ENCODE measurements at places on chromosomes 1 and 21.

GRCh38 chr1:91537281-91537986 is 36.8 kb downstream of the CDC7 start:
- no peak for DNase-seq

DNA sequence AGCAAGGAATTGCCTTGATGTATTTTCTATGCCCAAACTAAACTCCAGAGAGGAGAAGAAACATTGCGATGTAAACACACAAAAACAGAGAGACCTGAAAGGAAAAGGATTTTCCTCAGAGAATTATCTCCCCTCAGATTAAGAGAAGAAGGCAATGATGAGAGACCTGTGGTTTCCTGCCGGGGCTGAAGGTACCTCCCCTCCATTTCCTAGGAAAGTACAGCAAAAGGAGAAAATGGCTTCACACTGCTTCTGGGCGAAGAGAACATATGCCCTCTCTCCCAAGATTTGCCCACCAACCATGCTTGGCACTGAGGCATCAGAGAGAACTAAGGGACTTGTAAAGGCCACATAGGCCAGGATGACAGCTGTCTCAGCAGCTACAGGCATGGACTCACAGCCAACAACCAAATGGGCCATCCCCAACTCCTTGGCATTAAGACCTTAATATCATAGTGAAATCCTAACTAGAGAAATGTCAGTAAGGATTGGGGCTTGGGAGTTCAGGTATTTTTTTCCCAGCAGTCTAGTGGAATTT is 523.0 kb downstream of the PTPRC start:
- DNase-seq: peak; percentile 8

DNA sequence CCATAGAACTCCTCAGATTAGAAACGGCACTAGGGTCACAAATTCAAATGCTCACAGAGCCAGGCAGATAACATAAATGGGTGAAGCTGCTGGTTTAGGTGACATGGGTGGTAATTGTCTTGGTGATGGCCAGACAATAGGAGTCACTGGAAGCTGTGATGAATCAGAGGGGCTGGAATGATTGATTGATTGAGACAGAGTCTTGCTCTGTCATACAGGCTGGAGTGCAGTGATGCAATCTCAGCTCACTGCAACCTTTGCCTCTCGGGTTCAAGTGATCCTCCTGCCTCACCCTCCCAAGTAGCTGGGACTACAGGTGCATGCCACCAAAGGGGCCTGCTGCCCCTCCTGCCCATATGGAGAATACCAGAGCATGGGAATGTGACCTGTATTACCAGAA is 63.0 kb downstream of the HIVEP3 start:
- no peak for DNase-seq

- no peak for DNase-seq
Measured at GRCh38 chr1:207282496-207283380, 38.7 kb upstream of the CD55 start.

GRCh38 chr1:12447307-12447706 is 170.7 kb downstream of the DHRS3 start:
- no peak for DNase-seq

- DNase-seq: no peak
Measured at GRCh38 chr1:151819976-151820623, 11.5 kb downstream of the RORC start.

- no peak for DNase-seq
Measured at GRCh38 chr1:184241446-184241845, 145.4 kb upstream of the C1orf21 start.

DNA sequence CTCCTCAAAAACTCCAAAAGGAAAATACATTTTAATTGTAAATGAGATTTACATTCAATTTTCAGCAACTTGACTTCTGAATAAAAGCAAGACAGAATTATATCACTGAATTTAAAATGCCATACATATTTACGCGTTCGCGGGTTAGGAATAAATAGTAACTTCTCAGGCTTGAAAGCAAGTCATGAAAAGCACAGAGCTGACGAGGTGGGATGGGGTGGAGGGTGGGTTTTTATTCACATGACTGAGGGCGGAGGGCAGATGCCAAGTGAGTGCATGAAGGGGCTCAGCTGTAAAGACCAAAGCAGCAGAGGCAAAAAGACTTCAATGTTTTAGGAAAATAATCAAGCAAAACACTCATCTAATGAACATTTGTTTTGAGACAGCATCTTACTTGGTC is 5.7 kb downstream of the CEP104 start:
- no peak for DNase-seq

DNA sequence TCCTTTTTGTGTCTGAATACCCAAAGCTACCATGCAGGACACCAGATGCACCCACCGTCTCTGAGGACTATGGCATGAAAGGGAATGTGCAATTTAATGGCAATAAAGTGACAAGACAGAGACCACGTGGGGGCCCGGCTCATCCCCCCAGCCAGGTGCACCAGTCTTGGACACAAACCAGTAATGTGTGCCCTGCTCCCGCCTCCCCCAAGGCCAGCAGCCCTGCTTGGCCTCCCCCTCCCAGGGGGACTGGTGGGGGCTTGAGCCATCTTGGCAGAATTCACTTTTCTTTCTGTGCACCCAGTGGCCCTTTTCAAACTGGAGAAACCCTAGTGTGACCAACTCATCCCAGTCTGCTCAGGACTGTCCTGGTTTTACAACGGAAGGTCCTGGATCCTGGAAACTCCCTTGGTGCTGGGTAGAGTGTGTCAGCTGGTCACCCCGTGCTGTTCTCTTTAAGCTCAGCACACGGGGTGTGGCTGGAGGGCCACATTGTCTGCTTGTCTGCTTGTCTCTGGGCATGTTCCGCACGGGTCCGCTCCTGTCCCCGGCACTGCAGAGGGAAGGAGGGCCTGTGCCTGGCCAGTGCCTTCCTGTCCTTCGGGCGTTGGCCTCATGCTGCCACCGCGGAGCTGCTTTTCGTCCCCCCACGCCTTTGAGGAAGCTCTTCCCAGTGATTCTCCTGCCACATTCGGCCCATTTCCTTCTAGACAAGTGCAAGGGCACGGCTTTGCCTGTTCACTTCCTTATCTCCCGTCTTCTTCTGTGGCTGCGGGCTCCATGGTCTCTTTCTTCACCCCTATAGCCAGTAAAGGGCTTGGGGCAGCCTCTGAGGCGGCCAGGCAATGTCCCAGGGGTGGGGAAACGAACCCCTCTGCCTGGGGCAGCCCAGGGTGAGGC is 45.8 kb upstream of the TTC34 start:
- peak; percentile 33 for DNase-seq

- no peak for DNase-seq
Measured at GRCh38 chr1:158286487-158286886, 3.2 kb upstream of the CD1C start.

DNA sequence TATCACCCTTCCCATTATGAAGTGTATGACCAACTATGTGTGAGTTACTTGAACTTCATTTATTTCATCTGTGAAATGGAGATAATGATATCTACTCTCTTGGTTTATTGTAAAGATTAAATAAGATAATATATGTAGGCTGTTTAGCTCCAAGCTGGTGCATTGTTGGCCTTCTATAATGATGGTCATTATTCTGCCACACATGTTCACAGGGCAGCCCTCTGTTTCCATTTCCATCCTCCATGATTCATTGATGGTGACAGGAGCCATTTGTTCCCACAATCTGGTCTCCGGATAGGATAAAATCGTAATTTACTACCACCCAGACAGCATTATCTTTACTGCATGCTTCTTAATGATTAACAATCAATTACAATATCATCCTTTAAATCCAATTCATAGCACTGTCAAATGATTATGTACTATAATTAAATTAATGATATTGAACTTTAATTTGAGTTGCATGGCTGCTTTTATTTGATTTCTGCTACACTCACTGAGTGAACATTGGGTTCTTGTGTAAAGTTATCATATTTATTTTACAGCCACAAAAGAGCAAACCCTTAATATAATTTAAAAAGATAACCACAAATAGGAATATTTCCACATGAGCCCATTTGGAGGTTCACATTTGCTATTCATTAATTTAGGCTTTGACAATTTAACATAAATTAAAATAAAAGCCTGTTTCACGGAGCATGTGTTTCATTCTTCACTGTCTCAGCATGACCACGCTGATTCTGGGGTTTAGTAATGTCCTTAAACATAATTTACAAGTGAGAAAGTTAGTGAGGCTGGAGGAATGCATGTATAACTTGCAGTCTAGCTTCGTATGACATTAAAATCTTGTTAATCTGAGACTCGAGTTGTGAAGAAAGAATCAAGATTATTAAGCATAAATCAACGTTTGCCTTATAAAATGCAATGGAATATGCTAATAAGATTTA is 596.4 kb upstream of the ZRANB2 start:
- no peak for DNase-seq

- DNase-seq: no peak
Measured at GRCh38 chr1:203354246-203354645, 3.3 kb upstream of the FMOD start.

- no peak for DNase-seq
Measured at GRCh38 chr1:170661646-170662411, 2.1 kb upstream of the PRRX1 start.

DNA sequence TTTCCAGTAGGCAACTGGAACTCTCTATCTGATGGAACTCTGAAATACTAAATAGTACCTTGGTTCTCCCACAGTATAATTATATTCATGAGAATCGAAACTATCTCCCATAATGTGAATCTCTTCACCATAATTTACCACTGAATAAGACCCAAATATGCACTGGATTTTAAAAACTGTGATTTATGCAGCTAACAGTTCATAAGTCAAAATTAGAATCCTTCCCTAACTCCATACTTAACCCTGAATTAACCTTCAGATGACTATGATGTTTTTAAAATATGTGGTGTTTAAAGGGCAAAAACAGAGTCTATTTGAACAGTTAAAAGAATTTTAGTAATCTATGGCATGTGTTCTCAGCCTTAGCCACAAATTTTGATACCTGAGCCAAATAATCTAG is 22.9 kb upstream of the SLC44A3 start:
- DNase-seq: no peak

DNA sequence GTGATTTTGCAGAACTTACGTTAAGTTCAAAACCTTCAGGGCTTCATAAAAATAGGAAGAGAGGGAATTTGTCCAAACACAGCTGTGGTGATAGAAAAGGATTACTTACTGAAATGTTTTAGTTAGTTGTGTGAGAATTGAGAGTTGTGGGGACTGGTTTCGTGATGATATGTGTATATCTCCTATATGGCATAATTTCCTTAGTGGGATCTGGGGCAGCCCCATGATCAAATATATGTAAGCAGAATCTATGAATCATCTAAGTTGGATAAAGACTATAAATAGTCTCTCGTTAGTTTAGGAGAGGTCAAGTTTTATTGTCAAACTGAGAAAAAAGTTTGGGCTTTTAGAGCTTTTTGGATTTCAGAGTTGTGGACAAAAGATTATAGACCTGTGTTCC is 14.9 kb downstream of the MTR start:
- no peak for DNase-seq

DNA sequence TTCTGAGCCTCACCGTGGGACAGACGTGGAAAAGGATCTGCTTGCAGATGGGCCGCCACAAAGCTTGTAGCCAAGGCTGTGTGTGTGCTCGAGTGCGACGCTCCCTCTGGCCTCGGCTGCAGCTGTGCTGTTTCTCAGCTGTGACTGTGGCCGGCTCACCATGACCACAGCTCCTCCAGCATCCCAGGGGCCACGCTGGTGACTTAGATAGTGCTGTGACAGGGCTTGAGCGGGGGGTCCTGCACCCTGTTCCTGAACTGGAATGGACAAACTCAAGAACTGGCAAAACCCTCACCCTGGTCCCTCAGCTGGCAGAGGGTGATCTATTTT is 17.4 kb upstream of the ACTRT2 start:
- DNase-seq: no peak

DNA sequence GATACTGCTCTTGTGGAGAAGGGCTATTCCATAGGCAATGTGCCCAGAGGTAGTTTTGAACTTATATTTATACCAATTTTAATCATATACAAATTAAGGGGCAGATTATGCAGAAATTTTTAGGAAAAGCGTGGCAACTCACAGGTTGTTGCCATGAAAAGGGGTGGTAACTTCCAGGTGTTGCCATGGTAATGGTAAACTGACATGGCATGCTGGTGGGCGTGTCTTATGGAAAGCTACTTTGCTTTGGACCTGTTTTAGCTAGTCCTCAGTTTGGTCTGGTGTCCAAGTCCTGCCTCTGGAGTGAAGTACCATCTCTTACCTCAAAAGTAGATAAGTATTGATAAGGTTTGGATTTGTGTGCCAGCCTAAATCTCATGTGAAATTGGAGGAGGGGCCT is 7.9 kb upstream of the IL23R start:
- DNase-seq: no peak

- DNase-seq: no peak
Measured at GRCh38 chr1:223847781-223848345, 2.1 kb upstream of the TP53BP2 start.

DNA sequence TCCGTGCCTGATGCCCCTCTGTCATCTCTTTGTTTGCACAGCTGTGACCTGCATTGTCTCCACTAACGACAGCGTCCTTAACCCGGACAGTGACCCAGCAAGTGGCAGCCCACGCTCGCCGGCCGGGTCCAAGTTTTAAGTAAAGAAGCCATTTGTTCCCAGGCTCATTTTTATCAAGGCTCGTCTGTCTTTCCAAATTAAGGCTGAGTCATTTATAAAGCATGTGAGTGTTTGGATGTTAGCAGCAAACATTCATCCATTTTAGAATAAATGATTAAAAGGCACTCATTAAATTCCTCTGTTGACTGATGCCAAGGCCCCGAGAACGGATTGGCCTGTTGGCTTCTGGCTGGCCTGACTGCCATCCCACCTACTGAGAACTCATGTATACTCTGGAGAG is 514.5 kb downstream of the NPHP4 start:
- DNase-seq: no peak

DNA sequence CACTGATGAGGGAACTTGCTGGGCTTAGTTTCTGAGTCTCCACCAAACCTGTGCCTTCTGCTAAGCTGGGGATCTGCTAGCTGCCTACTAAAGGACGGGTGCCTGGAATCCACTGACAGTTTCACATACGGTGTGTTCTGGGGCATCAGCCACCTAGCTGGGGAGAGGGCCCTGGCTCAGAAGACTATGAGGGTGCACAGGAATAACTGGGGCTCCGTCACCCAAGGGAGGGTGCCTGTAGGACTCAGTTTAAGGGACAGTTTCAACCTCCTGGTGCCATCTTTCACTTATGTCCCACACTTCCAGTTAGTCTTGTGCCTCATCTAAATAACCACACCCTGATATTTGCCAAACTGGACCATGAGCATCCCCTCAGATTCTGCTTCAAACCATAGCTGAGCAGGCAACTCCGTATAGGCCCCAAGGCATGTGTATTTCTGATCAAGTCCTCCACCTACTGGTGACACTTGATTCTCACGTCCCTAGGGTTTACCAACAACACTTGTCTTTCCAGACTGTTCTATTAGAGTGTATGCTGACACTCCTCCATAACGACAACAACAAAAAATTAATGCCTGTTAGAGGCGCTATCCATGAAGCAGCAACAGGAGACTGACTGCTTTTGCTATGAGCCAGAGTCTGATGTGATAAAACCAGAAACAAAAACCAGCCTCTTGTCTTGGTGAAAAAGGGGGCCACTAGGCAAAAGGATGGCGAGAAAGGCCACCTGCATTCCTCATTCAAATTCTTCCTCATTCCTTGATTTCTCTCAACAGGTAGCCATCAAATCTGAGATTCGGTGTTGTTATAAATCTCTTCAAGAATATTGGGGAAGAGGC is 55.0 kb upstream of the PAXBP1 start:
- peak; percentile 77 for DNase-seq

- no peak for DNase-seq
Measured at GRCh38 chr1:232873412-232873811, 68.2 kb downstream of the MAP10 start.

Measured in common myeloid progenitor, CD34-positive (primary cell).